Sigmoid colon (tissue), 7 donors: ENCODE measurements at places on chromosomes 1 and 21.

DNA sequence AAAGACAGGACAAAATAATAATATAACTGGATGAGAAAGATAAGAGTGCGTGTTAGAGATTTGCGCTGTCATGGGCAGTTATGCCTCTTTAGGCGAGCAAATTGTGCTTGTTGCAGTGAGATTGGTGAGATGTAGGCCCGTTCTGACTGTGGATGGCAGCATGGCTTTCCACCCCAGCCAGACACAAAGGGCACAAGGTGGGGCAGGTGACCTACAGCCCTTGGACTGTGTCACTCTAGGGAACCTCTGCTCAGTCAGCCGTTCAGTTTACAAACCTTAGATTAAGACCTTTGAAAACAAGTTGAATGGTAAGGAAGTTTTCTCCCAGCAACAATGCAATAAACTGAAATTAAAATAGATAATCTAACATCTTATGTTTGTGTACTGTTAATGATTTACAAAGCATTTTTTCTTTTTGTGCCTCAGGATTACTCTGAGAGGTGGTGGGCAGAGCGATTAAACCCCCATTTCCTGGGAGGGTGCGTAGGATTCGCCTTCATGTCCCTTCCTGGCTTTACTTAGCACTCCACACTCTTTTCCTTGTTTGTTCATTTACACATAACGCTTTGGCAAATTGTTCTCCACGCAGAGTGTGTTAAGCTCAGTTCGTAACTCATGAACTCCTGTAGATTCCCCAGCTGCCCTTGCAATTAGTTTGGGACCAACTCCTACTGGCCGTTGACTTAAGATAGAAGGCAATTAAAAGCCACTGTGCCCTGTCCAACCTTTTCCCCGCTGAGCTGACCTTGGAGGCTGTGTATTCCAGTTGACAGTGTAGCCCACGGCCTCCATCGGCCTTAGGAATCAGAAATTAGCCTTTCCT lies 58.1 kb upstream of the IGSF5 start:
- DNase-seq, result no peak

DNA sequence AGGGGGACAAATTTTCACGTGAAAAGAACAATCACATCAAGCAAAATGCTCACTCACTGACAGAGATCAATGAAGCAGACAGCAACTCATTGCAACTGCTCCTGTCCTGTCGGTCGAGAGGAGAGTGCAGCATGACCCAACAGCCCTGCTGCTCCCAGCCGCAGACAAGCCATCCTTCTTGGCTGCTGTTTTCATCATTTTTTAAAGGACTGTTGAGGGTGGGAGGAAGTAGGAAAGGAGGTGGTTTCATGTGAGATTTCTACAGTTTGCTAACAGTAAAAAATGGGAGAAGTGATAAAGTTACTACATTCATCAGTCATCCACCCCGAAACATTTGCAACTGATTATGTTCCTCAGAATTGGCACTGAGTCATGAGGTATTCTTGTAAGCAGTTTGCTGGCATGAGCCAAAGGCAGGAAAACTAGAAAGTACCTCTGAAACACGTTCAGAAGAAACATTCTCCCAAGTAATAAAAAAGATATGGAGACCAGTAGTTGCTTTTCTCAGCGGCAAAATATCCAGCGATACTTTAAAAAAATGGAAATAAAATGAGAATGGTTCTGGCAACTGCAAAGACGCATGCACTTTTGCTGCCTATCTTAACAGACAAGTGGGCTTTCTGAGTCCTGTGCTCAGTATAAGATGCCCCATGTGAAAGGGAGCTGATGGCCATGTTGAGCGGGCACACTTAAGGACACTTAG lies 72.0 kb upstream of the CLDN14 start:
- no peak for DNase-seq

DNA sequence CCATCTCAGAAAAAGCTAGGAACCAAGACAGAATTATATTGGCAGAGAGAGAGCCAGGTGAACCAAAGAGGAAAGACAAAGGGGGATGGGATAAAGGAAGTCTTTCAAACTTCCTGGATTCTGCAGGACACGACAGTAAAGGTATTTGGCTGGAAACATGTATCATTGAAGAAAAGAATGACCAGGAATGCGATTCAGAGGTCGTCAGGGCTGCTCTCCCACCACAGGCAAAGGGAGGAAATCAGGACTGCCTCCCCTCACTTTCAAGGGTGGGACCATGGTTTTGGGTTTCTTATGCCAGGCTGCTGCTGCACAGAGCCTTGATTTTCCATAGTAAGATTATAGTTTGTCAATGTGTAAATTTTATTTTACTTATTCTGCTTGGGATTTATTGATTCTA lies 848.8 kb downstream of the BRINP3 start:
- DNase-seq, result no peak

GRCh38 chr21:43317959-43318358 lies 109.0 kb downstream of the SIK1 start:
- DNase-seq, result no peak
